ENCODE measurements at places on chromosomes 1 and 21.

- DNase-seq = peak; percentile 65
These were observed 6.2 kb downstream of the AHDC1 start for GRCh38 chr1:27597516-27598294.

DNA sequence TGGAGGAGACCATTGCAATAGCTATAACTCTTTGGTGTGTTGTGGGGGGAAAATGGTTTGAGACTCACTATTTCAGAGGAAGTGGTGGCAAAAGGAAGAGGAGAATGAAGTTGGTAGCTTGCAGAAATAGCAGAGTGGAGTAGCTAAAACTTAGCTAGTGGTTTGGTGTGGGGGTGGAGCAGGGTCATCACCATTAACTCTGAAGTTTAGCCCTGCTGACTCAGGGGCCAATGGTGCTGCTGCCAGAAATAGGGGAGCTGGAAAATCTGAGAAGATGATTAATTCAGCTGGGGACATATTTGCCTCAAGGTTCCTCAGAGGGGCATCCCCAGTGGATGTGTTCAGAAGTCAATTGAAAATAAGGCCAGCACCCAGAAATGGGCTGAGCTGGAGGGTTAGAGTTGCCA, 65.4 kb downstream of the RUNX1 start:
- peak; percentile 76 for DNase-seq

- DNase-seq = no peak
These were observed 2.0 kb downstream of the HUNK start for GRCh38 chr21:31874812-31875212.

DNA sequence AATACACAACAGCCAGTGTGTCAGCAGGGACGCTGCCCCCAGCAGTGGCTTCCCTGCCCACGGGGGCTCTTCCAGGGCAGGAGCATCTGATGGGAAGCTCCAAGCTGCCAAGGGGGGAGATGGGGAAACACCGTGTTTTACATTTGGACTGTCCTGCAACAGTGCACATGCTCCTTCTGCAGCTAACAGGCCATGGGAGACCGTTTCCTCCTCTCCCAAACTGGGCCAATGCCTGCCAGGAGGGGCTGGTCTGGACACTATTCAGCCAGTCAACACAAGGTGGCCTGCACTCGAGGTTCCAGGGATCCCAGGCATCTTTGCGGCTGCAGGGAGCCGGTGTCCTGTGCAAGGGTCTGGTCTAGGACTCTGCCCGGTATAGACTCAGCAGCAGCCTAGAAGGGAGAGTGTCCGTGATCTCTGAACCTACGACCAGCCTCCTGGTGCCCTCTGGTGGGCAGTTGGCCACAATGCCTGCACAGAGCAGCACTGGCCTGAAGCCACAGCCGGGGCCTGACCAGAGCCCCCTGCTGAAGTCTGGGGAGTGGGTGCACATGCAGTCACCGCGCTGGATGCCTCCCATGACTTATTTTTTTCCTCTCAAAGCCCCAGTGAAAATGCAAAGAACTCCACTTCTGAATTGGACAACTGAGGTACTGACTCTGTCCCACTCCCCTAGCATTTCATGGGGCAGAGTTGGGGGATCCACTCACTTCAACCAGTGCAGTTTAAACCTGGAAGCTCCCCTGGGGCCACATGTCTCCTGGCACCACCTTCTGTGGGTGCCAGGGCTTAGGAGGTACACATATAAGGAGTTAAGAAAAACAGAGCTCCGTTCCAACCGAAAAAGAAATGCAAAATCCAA, 33.3 kb downstream of the RCC2 start:
- peak; percentile 39 for DNase-seq

DNA sequence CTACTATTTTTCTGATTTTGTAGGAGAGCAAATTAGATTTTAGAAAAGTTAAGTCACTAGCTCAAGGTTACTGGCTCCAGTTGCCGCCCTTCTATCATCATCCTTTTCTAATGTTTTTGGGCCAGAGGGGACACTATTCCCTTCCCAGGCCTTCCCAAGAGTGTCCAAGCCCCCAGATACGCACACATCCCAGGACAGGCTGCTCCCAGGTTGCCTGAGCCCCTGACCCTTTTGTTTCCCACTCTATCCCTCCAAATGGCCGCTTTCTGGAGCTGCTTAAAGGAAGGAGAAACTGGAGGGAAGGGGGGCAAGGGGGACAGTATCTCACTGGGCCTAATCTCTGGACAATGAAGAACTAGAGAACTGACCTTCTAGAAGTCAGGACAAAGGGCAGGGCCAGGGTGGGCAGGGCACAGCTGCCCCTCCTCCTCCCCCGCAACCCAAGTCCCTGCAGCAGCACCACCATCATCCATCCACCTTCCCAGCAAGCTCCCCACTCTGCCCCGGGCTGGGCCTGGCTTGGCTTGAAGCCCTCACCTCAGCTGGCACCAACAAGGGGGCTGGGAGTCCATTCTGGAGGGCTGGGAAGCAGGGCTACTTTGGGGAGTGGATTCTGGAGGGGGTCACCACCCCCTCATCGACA, 1.1 kb upstream of the MAP7D1 start:
- no peak for DNase-seq

GRCh38 chr21:25857308-25858074, 122.7 kb downstream of the GABPA start:
- no peak for DNase-seq

DNA sequence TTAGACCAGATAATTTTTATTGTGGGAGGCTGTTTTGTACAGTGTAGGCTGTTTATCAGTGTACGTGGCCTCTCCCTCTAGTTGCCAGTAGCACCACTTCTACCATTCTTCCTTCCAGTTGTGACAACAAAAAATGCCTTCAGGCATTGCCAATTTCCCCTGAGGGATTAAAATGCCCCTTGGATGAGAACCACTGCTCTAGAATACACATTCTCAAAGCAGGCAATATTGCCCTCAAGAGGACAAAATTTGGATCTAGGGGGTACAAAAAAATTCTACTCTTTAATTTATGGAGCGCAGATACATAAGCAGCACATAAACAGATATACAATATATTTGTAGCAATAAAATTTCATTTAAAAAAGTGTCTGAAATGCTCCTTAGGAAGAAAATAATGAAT, 674.6 kb downstream of the PTPRC start:
- no peak for DNase-seq

DNA sequence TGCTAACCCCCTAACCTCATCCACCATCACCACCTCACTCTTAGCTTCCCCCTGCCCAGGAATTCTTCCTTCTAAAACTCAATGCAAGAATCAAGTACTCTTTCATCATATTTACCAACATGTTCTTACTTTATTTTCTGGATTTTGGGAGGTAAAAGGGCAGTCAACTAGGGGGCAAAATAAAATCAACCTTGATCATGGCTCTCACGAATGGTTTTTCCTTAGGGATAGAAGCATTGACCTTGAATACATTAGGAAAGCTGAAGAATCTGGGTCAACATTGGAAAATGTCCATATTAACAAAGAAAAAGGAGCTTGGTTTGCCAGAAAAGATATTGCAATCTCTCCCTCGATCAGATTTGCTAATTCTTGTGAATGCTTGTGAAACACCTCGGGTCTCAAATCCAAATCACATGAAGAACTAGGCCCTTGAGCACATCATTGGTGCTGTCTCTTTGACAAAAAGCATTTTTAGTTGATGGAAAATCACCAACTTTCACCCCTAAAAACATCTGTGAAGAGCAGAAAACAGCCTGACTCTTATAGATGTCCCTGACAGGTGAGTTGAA, 58.9 kb downstream of the ZC3H11B start:
- DNase-seq = no peak

GRCh38 chr21:40714536-40714935, 132.4 kb downstream of the DSCAM start:
- DNase-seq = peak; percentile 52

- DNase-seq = no peak
These were observed 2.4 kb downstream of the MAB21L3 start for GRCh38 chr1:116113615-116114014.

DNA sequence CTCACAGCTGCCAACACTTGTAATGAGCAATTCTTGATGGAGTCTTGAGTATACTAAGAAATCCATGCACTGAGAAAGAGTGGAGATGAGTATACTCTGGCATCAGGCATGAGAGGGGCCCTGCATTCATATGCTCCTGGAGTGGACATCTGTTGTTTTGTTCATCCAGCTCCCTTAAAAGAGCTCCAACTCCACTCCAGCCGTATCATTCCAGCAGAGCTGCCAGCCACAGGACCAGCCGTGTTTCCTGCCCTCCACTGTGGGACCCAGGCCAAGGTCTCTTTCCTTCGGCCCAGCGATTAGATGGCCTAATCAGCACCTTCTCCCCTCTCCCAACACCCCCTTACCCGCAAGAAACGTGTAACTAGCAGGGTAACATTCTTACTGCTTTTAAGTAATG, 144.5 kb downstream of the OMA1 start:
- DNase-seq = peak; percentile 21

DNA sequence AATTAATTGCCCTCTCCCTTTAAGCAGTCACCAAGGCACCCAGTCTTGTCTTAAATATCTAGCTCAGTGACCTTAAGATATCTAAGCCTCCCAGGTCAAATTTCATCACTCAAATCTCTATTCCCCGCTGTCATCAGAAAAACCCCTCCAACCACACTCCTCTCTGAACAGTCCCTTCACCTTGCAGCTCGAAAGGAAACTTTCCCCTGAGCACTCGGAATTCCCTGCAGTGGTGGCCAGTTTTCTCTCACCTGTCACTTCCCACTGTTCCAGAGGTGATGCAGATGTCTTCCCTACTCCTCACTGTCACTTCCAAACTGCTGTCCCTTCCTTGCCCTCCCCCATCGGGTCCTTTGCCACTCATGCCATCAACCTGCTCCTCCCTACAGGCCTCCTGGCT, 15.3 kb upstream of the SSX2IP start:
- DNase-seq = no peak

- DNase-seq = peak; percentile 87
These were observed 2.7 kb upstream of the OR10J4 start for GRCh38 chr1:159429074-159429861.

DNA sequence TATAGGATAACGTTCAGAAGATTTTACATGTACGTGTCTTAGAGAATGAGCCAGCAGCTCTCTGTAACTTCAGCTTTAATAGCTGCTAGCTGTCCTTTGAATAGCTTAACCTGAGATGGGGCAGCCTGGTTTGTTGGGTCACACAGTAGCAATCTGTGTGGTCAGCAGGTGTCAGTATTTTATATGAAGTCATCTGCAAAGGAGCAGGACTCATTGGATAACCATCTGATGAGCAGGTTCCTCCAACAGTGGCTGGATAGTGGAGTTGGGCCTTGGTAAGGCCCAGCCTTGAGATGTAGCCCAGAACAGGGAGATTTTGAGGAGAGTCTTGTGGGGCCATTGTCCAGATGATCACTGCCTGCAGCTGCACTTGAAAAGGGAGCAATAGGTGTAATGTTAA, 6.4 kb downstream of the GSTM5 start:
- no peak for DNase-seq

- DNase-seq = no peak
These were observed 948 bp upstream of the COP1 start for GRCh38 chr1:176208034-176208433.

DNA sequence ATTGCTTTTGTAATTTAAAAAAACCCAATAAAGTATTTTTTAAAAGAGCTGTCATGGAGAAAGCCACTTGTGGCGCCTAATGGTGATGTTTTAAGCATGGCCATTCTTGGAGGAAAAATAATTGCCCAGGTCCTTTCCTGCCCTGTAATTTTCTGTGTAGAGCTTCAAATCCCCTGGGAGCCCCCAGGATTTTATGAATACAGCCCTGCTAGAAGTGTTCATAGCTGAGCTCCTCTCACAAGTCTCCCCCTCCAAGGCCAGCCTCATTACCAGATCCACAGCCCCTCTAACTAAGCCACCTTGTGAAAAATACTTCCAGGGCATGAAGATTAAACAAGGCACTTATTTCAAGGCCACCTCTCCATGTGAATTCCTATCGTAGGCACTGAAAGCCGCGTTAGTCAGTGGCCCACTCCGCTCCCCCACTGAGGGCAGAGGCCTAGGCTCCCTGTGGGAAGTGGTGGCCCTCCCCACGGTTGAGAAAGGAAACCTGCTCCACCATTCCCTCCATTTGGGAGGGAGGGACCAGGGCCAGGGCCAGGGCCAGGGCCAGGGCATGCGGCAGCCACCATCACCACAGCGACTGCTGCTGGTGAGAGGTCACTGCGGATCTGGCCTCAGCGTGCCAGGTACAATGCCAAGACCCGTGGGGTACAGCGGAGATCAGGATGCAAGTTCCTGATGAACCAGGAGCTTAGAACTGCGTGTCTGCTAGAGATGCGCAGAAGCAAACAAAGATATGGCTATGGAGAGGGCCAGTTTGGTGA, 83.1 kb downstream of the KCNN3 start:
- no peak for DNase-seq

- DNase-seq = peak; percentile 73
These were observed 45.6 kb downstream of the XCL2 start for GRCh38 chr1:168498159-168498631.

- DNase-seq = no peak
These were observed 15.9 kb upstream of the PLEKHM2 start for GRCh38 chr1:15668089-15668754.

- no peak for DNase-seq
These were observed 275.1 kb upstream of the VAMP3 start for GRCh38 chr1:7495962-7496361.

Measured in fibroblast of skin of abdomen (primary cell).